ENCODE measurements at places on chromosomes 5 and 9. TPM values are rescaled to one million over a fixed set of nuclear protein-coding genes. Genes with fewer than 3 reads are reported as not detected.
A peak's percentile ranks its signal among the peaks of the same experiment; 100 is the strongest.

DNA sequence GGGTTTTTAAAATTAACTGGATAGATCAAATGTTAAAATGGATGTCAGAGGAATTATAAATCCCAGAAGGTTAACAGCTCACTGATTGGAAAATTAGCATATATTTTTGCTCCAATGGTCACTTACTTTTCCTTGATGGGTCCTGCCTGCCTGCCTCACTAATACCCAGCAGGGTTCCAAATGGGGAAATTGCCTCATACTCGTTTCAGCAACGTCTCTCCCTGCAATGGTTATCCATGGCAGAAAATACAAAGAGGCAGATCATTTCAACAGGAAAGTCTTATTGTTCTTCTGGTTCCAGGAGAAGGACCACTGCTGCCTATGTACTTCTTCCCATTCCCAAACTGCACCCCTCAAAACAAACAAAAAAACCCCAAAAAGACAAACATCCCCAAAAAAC, 71.3 kb downstream of the ERP44 start:
- no peak for DNase-seq

DNA sequence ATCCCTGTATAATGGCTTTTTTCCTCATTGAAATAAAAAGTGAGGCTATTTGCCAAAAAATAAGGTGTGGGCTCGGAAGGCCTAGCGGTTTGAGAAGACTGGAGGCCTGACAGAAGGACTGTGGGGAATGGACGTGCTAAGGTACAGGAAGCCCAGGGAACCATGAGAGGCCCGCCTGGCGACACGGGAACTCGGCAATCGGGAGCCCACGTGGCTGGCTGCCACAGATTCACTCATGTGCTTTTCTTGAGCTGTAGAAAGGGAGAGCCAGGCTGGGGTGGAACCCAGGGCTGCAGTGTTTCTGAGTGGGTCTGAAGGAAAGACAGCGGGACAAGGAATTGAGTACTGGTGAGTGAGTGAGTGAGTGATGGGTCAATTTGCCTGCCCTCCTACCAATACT, 11.9 kb upstream of the DDX41 start:
- no peak for DNase-seq

Gene DNAI1
- total RNA-seq = not detected

GRCh38 chr9:99762470-99762869, 59.2 kb upstream of the NR4A3 start:
- no peak for DNase-seq

DNA sequence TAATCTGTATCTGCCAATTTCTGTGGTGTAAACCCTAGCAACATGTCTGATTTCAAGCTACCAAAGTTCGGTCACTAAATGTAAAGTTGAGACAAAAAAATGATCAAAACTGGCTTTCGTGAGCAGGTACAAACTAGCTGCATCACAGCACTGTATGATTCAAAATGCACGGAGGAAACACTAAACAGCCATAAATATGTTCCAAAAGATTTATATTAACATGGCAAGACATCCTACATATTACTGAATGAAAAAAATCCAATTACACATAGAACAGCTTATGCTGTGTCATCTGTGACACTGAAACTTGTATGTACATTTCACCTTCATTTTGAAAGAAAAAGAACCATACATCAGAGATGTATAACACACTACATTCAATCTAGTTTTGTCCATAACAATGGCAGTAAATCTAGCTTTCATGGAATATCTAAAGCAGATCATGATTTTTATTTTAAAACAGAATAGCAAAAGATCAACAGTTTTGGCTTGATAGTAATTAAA, 14.4 kb downstream of the GNAQ start:
- DNase-seq = no peak

GRCh38 chr5:1492757-1493156, 31.0 kb downstream of the LPCAT1 start:
- no peak for DNase-seq

DNA sequence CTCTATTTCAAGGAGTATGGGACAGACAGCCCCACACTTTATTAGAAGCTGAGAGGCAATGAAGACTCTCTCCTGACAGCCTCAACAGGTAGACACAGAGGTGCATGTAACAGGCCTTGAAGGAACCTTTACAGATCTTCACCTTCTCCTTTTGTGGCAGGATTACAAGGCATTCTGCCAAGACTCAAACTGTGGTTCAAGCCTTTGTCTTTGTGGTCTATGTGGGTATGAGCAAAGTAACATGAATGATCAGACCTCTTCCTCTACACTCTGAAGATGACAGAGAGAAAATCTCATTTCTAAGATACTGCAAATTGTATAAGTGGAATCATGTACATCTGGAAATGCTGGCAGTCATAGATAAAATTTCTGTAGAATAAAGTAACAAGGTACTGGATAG, 346.9 kb downstream of the CDH9 start:
- DNase-seq = no peak

GRCh38 chr5:96172436-96172835, 210.8 kb upstream of the ELL2 start:
- DNase-seq = no peak

- no peak for DNase-seq
Measured at GRCh38 chr9:95055851-95056551, 261.5 kb downstream of the FANCC start.

DNA sequence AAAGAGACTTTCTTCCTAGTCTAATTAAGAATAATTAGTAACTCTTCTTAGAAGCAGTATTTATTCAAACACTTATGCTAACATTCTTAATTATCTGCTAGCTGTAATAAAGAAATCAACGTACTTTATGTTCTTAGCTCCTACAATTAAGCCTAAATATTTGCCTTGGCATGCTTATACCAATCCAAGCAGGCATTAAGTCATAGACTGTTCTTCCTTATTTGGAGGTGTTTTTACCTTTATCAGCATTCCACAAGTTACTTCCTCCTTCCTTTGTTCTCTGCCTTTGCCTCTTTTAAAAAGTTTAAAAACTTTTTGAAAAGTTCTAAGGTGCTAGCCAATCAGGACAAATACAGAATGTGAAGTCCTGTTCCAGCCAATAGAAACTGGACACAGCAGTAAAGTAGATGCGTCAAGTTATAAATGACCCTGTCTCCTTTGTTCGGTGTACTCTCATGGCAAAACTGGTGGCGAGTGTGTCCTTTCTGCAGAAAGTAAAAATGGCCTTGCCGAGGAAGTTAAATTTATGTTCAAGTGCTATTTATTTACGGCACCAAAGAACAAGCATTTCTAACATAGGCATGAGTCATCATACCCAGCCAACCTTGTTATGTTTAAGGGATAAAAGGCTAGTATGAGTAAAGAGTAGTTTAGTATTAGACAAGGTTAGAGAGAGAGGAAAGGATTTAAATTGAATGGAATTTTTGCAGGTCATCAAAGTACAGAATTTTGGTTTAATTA, 58.6 kb downstream of the GPBP1 start:
- DNase-seq = no peak

DNA sequence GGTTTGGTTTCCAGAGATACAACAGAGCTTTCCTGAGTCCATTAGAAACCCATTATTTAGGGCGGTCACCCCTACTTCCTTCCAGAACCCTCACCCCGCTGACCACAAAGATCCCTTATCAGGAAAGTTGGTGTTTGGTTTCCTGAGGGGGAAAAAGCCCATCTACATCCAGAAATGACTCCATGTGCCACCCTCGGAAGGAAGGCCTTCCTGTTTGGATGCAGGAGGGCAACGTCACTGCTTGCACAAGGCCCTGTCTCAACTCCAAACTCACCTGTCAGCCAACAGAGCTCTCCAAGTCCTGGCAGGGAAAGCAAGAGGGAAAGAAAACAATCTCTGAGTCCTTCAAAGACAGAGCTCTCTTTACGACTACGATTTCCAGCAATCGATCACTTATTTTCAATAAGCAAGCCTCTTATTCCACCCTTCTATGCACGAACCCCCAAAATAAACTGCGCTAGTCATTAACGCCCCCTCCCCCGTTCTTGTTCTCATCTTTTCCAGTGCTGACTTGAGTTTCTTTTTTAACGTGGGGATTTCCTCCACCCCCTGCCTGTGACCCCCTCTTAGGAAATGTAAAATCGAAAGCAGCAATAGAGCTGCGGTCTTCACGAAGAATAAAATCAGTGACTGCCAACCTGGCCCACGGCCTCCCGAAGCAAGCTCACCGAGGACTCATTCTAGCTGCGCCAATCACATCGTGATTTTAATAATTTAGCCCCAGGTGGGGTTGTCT, 35.7 kb upstream of the NTNG2 start:
- no peak for DNase-seq

Gene RNF208
- total RNA-seq = 25.9 TPM

Gene TYRP1
- 35.1 TPM for total RNA-seq

DNA sequence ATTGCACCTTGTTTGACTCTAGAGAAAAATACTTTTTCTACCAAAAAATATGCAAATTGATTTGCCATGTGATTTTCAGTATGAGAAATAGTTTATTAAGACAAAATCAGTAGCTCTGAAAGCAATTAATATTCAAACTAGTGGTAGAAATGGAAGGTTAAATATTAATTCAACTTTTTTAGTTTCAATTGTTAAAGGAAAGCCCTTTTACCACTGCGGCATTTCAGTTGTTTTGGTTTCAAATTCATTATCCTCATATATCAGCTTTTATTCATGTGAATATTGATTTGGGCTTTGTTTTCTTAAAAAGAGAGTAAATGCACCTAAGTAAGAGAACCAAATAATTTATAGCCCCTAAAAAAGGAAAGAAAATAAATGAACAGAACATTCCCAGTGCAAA, 660.6 kb upstream of the CHD1 start:
- no peak for DNase-seq

DNA sequence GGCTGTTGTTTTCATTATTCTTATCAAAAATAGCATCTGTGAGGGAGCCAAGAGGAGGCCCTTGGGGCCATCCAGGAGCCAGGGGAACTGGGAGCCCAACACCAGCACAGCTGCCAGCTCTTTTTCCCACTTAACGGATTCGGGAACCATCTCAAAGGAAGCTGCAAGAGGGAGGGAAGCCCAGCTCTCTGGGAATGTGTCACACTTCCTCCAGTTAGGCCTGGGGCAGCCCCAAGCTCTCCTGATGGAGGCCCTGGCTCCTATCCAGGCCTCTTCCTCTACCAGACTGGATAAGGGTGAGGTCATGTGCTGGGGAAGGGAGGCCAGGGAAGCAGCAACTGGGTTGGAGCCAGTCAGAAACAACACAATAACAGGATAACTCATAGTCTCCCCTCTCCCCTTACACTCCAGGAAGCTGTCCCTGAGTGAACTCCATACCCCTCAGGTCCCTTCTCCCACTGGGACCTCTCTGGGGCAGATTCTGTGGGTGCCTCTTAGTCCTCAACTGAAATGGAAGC, 12.7 kb downstream of the CSF2 start:
- DNase-seq = peak; percentile 89

Gene TAF11L6
- total RNA-seq = not detected

DNA sequence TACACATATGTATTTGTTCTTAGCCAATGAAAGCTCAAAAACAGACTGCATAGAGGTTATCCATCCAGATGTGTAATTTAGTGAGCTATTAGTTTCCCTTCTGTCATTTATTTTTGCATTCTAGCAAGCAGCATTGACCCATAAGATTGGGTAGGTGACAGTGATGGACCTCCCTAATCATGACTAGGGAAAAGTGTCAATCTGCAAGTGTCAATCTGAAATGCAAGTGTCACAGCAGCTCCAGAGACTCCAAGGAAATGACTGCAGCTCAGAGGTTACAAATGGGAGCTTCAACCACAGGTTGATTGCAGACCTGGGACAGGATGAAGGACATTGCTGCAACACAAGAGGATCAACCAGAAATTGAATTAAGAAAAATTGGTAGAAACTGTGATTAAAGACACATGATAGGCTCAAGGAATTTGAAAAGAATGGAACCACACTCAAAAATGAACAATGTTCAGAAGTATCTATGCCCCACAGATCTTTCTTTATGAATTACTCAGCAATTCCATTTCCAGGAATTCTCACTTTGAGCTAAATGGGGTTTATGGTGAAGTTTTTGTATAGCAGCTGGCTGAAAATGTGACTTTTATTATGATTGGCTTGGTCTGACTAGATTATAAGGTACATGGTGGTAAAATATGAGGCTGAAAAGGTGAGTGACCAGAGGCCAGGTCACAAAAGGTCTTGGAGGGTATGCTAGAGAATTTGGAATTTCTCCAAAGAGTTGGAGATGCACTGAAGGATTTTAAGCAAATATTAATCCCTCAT, 59.6 kb upstream of the HTR4 start:
- no peak for DNase-seq

GRCh38 chr5:174733091-174733690, 8.8 kb downstream of the MSX2 start:
- DNase-seq = no peak

Gene KCNIP1
- not detected for total RNA-seq

- peak; percentile 91 for DNase-seq
Measured at GRCh38 chr9:128917151-128917849, 3.5 kb upstream of the PHYHD1 start.

Gene CCDC112
- total RNA-seq = 3.9 TPM

Data from right cardiac atrium (tissue), 5 donors.